Trophoblast cell (in vitro differentiated cells and primary cell): ENCODE measurements at places on chromosomes 11 and 22.

GRCh38 chr11:26649884-26650283 is 72.0 kb downstream of the SLC5A12 start:
- DNase-seq: peak; percentile 78

DNA sequence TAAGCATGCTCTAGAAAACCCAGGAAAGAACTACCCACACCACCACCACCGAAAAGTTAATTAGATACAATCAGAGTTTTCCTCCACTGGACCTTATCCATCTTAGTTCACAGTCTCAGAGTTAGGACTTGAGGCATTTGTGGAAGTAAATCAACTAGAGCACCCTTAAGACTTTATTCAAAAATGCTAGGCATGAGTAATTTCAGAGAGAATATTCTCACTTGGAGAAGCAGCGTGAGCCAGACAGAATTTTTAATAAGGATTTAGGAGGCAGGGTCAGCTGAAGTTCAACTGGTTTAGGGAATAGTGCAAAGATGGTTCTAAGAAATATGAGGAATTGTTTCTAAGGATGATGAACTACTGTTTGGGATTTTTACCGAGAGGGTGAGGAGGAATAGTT is 1.2 kb upstream of the OLFML1 start:
- peak; percentile 40 for DNase-seq

DNA sequence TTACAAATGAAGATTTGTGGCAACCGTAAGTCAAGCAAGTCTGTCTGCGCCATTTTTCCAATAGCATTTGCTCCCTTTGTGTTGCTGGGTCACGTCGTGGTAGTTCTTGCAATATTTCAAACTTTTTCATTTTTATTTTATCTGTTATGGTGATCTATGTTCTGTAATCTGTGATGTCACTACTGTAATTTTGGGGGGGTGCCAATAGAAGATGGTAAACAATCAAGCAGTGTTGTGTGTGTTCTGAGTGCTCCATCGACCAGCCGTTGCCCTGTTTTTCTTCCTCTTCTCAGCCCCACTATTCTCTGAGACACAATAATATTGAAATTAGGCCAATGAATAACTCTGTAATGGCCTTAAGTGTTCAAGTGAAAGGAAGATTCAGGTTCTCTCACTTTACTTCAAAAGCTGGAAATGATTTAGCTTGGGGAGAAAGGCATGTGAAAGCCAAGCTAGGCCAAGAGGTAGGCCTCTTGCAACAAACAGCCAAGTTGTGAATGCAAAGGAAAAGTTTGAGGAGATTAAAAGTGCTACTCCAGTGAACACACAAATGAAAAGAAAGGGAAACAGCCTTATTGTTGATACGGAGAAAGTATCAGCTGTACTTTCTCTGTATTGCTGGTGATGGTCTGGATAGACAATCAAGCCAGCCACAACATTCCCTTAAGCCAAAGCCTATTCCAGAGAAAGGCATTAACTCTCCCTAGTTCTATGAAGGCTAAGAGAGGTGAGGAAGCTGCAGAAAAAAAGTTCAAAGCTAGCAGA is 7.5 kb downstream of the ZC3H12C start:
- DNase-seq: no peak

DNA sequence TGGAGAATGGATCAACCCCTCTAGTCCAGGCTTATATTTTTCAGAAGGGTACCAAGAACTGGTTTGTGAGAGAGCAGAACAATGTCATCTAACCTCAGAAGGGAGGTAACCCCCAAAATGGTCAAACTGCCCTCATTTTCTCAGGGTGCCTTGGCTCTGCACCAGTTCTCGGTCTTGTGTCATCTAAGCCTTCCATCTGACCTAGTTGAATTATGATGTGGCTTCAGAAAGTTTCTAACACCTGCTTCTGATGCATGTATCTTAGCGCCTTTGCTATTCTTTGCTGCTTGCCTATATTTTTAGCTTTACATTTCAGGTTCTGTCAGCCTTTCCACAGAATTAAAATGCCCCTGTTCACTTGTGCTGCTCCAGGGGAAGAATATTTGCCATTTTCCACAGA is 91.7 kb upstream of the E2F8 start:
- DNase-seq: no peak

GRCh38 chr11:10005955-10006525 is 288.0 kb downstream of the SBF2 start:
- no peak for DNase-seq

DNA sequence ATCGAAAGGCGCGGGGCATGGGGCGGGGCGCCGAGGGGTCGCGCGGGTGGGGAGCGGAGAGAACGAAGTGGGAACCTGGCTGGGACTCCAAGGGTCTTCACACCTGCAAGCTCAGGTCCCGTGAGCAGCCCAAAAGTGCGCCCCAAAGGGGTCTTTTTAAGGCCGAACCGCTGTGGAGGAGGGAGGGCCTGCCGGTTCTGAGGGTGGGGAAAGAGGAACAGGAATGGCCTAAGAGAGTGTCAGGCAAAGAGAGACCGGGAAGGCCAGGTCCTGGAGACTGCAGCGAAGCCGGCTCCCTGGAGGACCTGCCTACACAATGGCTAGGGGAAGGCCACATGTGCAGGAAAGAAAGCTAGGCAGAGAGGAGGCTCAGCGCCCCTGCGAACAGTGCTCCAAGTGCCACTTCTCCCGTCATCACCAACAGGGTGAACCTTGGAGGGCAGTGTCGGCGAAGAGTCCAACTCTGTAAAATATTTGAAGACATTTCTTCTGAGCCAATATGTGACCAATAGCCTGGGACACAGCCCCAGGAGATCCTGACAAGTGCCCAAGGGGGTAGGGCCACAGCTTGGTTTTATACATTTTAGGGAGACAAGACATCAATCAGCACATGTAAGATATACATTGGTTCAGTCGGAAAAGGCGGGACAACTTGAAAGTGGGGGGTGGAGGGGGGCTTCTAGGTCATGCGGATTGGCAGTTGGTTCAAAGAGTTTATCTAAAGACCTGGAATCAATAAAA is 710 bp upstream of the DGCR2 start:
- DNase-seq: no peak

GRCh38 chr11:70306586-70307033 is 36.1 kb downstream of the PPFIA1 start:
- peak; percentile 61 for DNase-seq

DNA sequence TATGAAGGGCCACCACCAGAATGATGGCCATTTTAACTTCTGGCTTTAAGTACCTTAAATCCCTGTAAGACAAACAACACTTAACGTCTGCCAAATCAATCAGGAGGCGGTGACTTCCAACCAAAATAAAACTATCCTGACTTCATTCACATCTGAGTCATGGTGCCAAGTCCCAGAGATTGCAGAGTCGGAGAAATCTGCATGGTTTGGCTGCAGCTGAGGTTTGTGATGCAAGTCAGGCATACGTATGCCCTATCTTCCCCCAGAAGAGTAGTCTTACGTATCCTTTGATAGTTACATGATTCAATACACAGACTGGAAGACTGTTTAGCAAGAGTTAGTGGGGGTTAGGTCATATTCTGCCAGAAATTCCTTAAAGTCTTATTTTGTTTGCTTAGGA is 1.7 kb upstream of the GAB2 start:
- DNase-seq: peak; percentile 70

DNA sequence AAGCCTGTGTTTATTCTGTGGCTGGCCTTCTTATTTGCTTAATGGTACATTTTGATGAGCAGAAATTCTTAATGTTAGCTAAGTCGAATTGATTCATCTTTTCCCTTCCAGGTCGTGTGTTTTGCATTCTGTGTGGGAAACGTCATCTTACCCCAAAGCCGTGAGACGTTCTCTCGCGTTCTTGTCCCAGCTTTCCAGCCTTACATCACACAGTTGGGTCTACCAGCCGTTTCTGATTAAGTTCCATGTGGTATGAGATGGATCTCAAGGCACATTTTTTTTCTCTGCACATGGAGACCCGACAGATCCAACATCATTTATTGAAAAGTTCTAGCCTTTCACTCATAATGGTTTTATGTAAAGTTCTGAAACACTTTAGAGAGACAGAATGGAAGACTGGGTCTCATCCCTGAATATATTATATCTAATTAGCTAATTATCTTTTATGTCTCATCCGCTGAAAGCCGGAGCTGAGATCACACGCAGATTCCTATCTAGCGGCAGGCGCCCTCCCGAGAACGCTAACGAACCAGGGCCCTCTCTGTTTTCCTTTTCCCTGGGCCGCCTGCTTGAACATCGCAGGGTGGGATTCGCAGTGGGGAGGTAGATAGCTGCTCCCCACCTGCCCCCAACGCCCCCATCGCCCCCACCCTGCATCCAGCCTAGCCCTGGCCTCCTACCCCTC is 1162.2 kb downstream of the BRD1 start:
- no peak for DNase-seq

DNA sequence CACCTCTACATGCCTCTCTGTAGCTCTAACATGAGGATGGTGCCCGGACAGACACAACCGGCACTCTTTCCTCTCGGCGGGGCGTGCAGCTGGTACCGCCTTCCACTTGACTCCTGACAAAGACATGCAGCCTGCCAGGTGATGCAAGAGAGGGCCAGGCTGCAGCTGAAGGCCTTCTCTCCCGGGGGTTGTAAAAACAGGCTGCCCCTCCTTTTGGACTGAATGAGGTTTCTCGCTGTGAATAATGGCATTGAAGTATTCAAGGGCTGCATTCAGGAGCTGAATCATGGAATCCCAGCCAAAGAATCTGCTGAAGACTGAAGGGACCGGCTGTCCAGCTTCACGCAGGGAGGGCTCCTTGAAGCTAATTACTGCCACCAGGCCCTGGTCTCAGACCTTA is 110.9 kb downstream of the GALNT18 start:
- no peak for DNase-seq

- no peak for DNase-seq
Observed at GRCh38 chr11:95239871-95240649, 9.1 kb upstream of the SESN3 start.

DNA sequence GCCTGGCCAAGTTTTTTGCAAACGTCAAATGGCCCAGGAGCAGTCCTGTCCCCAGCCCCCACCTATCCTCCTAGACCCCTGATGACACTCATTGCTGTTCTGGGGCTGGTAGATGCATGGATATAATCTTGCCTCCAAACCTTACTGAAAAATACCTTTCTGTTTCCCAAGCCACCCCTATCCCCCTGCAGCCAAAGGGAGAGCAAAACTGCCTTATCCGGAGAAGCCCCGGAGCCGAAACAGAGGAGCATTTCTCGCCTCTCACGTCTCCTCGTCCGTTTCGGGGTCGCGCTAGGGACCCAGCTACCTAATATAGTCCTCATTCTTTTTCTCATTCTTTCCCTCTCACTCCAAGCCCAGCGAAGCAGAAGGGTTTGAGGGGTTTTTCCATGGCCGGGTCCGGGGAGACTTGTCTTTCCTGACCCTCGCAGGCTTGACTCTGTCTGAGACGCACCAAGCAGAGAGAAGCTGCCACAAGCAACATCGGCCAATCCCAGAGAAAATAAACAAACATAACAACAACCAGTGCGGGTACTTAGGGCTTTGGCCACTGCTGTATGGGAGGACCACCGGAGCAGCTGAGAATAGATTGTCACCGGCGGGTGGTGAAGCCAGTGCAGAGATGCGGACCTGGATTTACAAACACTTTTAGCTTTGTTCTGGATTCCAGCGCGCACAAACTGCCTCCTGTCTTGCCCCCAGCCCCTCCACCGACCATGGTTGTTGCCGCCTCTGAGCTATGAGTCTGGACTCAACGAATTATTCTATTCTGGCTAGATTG is 1.6 kb downstream of the BSX start:
- DNase-seq: no peak

GRCh38 chr22:25352294-25352680 is 132.8 kb downstream of the CRYBB2 start:
- DNase-seq: no peak

DNA sequence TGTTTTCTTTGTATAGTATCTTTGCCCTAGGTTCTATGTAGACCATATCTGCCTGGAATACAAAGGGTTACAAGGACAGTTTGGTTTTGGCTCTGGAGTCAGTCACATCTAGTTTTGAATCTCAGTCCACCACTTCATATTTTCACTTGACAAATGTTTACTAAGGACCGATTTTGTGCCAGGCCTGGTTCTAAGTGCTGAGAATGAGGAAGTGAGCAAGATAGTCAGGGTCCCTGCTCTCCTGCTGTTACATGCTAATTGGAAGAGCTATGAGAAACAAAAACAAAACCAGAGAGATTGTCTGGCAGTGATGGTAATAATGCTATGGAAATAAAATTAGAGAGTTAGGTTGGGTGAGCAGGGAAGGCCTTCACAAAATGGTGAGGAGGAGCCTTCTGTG is 66.1 kb upstream of the ARHGAP20 start:
- no peak for DNase-seq
